Stimulated activated CD4-positive, alpha-beta T cell treated with anti-CD3 and anti-CD28 coated beads, Interleukin-12 subunit alpha, Interleukin-12 subunit beta, amount 100 ng/mL, for 4 hours (primary cell): ENCODE measurements at places on chromosomes 12 and 14.

DNA sequence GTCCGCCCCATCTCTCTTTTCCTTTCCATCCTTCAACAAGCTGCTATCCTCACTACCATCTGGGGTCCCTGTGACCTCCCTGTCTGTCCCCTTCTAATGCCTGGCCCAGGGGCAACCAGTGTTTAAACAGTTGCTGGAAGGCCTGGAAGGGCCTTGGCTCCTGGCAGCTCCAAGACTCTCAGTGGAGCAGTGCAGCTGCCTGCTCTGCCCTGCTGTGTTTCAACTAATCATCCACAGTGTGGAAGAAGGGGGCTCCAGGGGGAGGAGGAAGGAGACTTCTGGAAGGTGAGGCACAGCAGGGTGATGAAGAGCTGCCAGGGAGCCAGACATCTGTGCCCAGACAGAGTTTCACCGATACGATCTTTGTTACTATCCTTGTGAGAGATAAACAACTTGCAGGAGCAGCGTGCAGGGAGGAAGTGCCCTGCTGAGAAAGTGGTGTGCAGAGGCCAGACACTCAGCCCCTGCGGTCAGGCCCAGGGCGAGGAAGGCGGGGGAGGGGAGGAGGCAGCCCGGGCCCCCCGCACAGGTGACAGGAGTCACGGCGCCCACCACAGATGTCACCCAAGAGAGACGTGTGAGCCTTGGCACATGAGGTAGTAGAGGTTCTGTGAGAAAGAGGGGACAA lies 1061.8 kb downstream of the BCL11B start:
- DNase-seq = peak; percentile 41

DNA sequence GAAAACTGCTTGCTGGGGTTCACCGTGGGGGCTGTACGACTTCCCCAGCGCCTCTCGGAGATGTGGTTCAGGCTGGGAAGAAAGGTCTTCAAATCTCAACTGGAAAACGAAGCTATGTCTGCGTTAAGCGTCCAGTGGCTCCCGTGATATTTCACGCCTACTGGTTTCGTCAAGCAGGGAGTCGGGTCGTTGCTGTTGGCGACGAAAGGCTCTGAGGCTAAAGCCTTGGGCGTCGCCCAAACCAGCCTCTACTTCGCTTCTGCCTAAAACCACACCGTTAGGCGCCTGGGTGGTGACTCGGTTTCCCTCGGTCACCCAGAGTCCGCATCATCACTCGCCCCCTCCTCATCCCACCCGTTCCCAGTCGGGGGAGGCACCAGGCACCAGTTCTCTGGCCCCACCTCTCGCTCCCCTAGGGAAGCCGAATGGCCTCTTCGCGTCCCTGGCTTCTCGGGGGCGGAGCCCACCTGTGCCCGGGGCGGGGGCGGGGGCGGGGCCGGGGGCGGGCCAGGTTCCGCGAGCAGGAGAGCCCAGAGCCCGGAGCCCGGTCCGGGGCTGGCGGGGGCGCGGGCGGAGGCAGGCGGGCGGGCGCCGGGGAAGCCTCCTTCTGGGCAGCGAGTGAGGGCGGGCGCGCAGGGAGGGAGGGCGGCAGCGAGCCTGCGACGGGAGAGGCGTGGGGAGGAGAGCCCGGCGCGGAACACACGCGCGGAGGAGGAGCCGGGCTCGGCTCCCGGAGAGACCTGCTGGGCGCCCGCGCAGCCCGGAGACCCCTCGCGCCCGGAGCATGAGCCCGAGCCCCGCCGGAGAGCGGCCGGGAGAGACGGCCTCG lies at the start of gene B4GALNT3:
Gene B4GALNT3, plus strand, starts transcription at position 510 of the 829 bp plus-strand sequence. CDS start 438 bp downstream, outside the sequence.
- peak; percentile 45 for DNase-seq

DNA sequence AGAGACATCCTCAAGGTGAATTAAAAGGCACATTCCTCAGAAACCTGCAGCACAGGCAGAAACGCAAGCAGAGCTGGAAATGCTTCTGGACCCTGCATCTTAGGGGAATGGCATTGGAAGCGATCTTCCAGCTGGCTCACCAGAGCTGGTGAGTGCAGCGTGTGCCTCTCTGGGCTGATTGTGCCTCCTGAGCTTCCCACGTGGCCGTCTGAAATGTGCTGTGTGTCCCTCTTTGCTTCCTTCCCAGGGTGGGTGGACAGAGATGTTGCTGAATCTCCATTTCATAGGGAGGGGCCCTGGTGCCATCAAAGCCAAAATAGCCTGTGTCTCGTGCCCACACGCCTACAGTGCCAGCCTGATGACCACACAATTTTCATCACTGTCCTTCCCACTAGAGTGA lies 34.3 kb upstream of the TMEM132D start:
- DNase-seq = no peak

DNA sequence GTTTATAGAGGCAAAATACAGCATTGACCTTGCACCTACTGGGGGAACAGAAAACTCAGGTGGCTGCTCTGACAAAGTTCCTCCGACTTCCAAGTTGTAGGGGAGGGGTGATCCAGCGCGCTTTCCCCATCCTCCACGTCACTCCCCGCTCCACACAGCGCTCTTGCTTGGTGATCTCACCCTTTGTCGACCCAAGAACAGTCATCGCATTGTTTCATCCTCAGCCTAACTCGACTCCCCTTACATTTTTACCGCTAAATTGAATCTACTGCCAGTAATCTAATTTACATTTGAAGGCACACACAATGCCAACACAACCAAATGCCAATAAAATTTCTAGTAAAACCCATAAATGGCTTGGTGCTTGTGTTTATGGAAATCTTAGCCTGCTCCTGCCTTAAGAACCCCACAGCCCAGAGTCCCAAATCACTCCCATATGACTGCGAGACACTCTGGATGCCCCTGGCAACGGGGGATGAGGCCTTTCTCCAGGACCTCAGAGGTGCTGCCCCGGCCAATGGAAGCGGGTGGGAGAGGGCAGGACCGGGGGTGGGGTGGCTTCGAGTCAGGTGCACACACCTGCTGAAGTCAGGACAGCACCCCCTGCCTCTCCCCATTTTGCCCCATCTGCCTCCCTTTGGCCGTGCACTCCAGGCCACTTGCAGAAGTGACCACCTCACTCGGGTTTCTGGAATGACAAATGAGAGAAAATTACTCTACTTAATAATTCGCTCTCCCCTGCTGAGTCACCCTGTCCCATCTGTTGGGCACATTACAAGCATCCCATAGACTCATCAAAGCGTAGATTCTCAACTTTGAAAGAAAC lies 98.2 kb upstream of the GSC start:
- DNase-seq = no peak

DNA sequence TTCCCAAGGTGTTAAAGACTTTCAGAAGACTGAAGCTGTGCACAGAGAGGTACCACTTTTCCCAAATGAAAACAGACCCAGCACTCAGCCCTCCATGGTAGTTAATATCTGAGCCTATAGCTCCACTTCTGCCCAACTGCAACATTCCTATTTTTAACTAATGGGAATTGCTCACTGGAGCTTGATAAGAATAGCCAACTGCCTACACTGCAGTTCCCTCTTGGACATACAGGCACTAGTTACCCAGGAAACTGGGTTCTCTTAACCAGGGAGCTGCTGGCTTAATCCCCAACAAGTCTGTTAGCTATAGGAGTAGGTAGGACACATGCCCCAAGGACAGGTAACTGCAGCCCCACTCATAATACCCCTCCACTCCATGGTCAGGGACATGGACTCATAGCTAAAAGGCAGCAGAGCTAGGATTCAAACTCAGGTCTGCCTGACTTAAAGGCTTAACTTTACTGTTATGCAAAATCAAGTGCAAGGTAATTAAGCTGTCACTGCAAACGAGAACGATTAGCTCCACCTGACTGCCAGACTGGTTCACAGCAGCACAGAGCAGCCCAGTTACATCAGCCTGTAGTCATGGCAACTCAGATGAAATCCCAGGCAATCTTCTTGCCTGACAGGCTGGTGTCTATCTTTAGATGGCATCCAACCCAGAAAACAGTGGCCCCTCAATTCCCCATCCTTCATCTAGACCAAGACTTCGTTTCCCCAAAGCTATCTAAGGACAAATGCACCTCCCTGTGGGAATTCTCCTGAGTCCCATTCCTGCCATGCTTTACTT lies 77.1 kb upstream of the ACTN1 start:
- DNase-seq = no peak

DNA sequence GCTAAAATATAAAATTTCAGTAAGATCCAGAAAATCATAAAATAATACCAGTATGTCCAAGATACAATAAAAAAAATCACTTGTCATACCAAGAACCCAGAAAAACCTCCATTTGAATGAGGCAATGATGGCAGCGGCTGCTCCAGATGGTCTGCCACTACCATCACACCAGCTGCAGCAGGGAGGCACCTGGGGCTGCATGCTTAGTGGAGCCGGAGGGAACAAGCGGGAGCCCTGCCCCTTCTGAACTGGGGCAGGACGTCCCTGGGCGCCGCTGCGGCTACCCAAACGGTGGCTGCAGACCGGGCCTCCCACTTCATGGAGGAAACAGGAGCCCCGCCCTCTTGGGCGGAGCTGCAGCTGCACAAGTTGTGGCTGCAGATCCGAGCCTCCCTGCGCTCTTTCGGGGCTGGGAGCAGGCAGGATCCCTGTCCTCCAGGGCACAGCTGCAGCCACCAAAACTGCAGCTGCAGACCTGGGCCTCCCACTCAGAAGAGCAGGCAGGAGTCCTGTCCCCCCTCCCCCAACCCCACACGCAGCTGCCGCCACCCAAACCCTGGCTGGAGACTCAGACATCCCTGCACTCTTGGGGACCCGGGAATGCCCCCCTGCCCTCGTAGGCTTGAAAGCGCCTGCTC lies 36.1 kb upstream of the OR5AU1 start:
- DNase-seq = peak; percentile 54

DNA sequence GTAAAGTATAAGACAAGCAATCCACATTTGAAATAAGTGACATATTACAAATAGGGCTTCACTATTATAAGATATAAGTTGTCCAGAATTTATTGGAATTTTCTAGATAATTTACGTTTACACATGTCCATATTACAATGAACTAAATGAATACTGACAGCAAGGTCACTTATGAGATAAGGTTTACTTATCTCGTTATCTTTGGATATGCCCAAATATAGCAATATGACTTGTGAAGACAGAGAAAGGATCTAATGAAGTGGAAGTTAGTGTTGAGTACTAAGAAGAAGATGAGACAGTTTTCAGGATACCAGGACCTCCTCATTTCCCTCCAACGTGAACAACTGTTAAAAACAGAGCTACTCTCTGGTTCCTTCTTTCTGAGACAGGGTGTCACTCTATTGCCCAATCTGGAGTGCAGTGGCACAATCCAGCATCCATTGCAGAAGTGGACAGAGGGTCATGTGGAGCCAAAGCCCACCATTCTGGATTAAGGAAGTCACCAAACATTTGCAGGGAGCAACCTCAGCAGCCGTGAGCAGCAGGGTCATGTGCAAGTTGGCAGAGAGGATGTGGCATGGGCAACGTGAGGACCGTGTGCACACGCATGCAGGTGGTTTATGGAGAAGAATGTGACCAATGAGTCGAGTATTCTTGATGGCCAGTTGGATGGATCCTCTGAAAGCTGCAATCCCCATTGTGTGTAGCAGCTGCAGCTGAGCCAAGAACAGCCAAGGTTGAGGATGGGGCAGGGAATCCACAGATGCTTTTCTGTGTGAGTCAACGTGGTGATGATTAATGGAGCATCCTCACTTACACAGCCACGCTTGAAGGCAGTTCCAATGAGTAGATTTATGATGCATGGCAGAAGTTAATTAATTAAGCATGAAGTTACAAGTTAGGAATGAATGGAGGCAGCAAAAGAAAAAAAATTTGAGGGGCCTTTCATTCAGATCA lies 111.0 kb downstream of the BICD1 start:
- DNase-seq = no peak

- no peak for DNase-seq
These were observed 536 bp upstream of the SLC35E3 start for GRCh38 chr12:68745376-68745903.

- DNase-seq = no peak
These were observed 4.9 kb upstream of the NECAP1 start for GRCh38 chr12:8077207-8077606.

DNA sequence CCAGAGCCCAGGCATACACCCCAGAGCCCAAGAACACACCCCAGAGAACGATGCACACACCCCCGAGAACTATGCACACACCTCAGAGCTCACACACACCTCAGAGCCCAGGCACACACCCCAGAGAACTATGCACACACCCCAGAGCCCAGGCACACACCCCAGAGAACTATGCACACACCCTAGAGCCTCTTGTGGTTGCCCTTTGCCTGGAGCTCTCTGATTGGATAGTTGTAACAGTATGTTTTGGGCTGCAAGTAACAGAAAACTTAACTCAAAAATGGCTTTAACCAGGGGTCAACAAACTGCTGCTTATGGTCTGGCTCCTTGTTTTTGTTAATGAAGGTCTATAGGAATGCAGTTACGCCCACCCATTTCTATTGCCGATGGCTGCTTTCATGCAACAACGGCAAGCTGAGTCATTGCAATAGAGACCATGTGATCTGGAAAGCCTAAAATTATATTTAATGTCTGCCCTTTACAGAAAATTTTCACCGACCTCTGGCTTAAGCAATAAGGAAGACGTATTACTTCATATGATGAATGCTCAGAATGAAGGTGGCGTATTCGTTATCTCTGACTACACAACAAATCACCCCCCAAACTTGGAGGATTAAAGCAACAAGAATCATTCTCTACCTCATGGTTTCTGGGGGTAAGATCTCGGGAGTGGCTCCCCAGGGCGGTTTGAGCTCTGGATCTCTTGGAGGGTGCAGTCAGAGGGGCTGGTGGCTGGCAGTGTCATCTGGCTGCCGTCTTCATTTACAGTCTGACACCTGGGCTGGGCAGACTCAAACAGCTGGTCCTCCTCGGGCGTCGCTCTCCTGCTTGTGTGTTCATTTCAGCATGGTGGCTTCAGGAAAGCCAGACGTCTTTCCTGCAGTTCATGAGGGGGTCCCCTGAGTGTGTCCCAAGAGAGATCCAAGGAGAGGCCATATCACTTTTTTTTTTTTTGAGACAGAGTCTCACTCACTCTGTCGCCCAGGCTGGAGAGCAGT lies 66.3 kb upstream of the NCOR2 start:
- no peak for DNase-seq

DNA sequence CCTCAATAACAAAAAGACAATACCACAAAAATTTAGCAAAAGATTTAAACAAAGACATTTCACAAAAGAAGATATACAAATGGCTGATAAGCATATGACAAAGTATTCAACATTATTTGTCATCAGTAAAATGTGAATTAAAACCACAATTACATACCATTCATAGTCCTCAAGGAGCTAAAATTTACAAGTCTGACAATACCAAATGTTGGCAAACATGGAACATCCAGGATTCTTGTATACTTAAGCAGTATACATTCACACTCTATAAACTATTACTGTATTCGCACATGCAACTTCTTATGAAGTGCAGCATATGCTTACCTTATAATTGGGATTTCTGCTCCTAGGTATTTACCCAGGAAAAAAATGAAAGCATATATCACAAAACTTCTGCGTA lies 49.7 kb upstream of the BDKRB2 start:
- no peak for DNase-seq

DNA sequence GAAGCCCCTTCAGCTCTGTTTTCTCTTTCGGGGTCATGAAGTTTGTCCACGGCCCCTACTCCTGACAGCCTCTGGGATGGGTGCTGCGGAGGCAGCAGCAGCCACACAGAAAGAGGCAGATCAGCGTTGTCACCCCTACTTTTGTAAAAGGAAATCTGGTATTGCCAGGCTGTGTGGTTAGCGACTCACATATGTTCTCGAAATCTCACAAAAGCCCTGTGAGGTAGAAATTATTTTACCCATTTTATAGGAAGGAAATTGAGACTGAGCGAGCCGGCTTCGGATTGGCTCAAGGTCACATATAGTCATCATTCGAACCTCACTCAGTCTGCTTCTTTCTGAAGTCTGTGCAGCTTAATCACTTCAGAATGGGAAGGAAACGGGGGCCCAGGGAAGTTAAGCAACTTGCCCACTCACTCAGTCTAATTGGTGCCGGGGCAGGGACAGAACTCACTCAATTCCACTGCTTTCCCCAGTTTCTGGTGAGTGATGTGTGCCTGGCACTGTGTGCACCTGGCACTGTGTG lies 1.1 kb upstream of the CKAP4 start:
- peak; percentile 41 for DNase-seq
